Vein endothelial cell (primary cell): ENCODE measurements at places on chromosomes 7 and 10. TPM values are rescaled to one million over a fixed set of nuclear protein-coding genes. Genes with fewer than 3 reads are reported as not detected.

The CPA2 gene
- total RNA-seq = not detected in 2 replicates

The SH2D4B gene
- under 0.01 and 0.10 TPM in 2 replicates for total RNA-seq

The GJC3 gene
- total RNA-seq = 0.19 TPM in 1 of 2 replicates, not detected in the other

The ABCC2 gene
- 0.65 and 0.86 TPM in 2 replicates for total RNA-seq

The AGAP5 gene
- total RNA-seq = 1.6 and 1.9 TPM in 2 replicates

The TRIM73 gene
- 0.98 and 1.2 TPM in 2 replicates for total RNA-seq

The BEND7 gene
- total RNA-seq = 10.1 and 14.7 TPM in 2 replicates

The ZNF398 gene
- total RNA-seq = 14.0 and 17.6 TPM in 2 replicates

The SPAM1 gene
- total RNA-seq = not detected in 2 replicates

The TMEM196 gene
- not detected in 2 replicates for total RNA-seq

The ERVW-1 gene
- not detected in 2 replicates for total RNA-seq

The MYL10 gene
- total RNA-seq = not detected in 2 replicates

The CRHR2 gene
- not detected in 2 replicates for total RNA-seq

The TAS2R41 gene
- total RNA-seq = 0.19 TPM in 1 of 2 replicates, not detected in the other

The ZFYVE27 gene
- 16.7 and 21.9 TPM in 2 replicates for total RNA-seq

The OR2A42 gene
- total RNA-seq = not detected in 2 replicates

The SPDYE5 gene
- not detected in 2 replicates for total RNA-seq

The CYP2W1 gene
- total RNA-seq = not detected in 2 replicates

The LRRTM3 gene
- total RNA-seq = not detected in 2 replicates

The EBLN1 gene
- total RNA-seq = not detected in 2 replicates

The MSMB gene
- not detected in 2 replicates for total RNA-seq

The TAS2R3 gene
- 0.98 and 1.2 TPM in 2 replicates for total RNA-seq

The PDE6C gene
- total RNA-seq = not detected in 2 replicates

The ABCB4 gene
- not detected in 2 replicates for total RNA-seq

The NXPH1 gene
- total RNA-seq = not detected in 2 replicates

The MRPS17 gene
- total RNA-seq = 17.0 and 20.2 TPM in 2 replicates

The MMP21 gene
- 0.10 and 0.33 TPM in 2 replicates for total RNA-seq

The MKI67 gene
- 17.6 and 37.2 TPM in 2 replicates for total RNA-seq

The DNAJC9 gene
- 27.1 and 49.3 TPM in 2 replicates for total RNA-seq

The PALD1 gene
- 125 and 130 TPM in 2 replicates for total RNA-seq

The DNA2 gene
- 5.9 and 11.6 TPM in 2 replicates for total RNA-seq

The JAZF1 gene
- total RNA-seq = 3.6 and 5.4 TPM in 2 replicates

The NUTM2A gene
- 0.48 and 0.65 TPM in 2 replicates for total RNA-seq

The PKD2L1 gene
- total RNA-seq = not detected in 2 replicates

The ST8SIA6 gene
- 2.0 and 8.5 TPM in 2 replicates for total RNA-seq
